ENCODE measurements at places on chromosomes 12 and 14.

DNA sequence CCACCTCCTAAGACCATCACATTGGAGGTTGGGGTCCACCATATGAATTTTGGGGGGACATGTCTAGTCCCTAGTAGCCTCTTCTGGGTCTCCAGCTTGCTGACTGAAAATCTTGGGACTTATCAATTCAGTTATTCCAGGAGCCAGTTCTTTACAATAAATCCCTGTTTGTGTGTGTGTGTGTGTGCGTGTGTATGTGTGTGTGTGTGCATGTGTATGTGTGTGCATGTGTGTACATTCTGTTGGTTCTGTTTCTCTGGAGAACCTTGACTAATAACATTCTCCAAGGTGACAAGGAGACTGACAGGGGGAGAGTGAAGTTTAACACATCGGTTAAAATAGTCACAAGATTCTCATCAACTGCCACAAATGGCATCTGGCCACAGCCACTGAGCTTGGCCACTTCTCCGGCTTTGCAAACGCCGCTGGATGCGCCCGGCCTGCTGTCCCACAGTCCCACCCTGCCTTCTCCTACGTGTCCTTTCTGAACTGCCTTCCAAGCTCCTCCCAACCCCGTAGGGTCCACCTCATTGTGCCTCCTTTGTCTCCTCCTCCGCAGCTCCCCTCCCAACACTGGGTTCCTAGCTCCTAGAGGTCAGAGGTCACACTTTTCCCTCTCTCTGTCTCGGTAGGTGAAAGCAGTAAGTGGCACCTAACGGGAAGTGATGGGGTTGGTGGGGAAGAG, 88.1 kb upstream of the DIO3 start:
- DNase-seq: no peak

GRCh38 chr14:42980419-42980818, 1373.7 kb downstream of the LRFN5 start:
- DNase-seq: no peak

DNA sequence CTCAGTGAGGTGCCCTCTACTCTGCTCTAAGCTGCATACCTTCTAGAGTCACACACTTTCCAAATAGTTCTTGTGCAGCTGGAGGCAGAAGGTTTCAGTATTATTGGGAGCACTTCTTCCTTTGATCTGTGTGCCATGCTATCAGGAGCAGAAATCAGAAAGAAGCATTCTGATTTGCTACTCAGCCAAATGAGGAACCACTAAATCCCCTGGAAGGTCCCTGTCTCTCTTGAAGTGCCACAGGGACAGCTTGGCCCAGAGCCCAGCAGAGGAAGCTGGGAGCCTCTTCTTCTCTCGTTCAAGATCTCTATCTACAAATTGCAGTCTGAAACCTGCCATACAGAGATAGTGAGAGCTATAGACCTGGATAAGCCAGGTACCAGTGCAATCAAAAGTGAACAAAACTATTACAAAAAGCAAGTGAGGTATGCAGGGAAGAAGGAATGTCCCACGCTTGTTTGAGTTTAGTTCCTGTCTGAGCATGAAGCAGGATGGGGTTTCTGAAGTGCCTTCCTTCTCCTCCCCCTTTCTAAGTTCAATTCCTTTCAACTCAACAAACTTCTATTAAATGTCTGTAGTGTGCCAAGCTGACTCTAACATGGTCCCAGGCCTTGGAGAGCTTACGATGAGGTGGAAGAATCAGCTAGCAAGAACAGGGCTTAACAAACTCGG, 100.9 kb upstream of the PARP11 start:
- DNase-seq: no peak

GRCh38 chr14:105495990-105496830, 5.2 kb downstream of the TEDC1 start:
- DNase-seq: no peak

DNA sequence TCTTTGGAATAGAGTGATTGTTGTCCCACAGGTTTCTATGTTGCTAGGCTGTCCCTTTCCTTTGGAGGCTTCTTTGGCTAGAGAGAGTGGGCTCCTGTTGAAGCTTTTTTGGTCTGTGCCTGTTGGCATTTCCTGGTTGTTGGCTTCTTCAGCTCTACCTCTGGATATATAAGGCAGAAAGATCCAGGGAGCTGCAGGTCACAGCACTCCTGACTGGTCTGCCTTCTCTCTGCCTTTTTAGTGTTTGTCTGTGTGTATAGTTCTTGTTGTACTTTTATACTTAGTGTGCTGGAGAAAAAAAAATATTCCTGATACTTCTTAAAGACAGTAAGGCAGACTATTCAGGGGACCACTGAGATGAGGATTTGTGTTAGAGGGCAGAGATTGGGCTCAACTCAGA, 202.7 kb downstream of the FBXL14 start:
- no peak for DNase-seq

- no peak for DNase-seq
These were observed 176.8 kb downstream of the GXYLT1 start for GRCh38 chr12:41967668-41968500.

DNA sequence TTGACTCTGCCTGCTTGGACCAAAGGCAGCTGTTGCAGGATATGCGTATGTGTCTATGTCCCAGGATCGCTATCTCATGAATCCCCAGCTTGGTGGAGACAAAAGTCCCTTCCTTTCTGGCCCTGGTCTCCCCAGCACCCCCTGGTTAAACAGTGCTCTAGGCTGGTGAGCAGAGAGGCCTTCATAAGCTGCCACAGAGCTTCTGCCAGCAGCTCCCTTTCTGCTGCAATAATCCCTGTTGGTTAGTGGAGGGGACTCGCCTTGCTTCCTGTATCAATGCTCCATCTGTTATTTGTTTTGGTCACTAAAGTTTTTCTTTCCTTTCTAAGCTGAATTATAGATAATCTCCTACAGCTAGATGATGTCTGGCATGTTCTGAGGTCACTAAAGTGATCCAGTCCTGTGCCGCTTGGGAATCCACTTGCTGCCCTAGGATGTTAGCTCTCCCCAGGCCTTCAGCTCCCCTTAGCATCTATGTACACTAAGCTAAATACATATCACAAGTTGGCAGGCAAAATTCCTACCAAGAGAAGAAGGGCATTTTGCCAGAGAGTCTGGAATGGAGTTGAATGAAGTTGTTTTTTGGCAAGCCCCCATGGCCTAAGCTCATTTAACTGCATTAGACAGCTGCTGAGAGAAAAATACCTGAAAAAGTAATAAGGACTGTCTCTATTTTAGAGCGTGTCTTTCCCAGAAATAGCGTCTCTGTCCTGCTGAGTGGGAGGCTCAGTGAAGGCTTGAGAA, 47.8 kb downstream of the RDH12 start:
- no peak for DNase-seq

Measured in activated CD4-positive, CD25-positive, alpha-beta regulatory T cell (primary cell).